ENCODE measurements at places on chromosomes 2 and 18.

DNA sequence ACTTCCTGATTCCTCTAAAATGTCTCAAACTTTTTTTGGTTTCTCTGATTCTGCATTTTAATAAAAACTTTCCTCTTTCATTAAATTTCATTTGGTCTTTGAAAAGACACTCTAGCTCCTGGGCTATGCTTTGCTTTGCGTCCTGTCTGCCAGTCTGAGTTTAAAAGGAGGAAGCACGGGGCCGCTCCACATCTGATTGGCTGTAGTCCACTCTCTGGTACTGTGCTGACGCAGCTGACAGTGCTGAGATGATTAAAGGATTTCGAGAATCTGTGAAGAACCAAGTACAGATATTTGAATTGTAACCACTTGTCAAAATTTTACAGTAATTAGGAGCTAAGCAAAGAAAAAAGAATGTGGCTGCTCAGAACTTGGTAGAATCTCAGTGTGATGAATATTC, 199.6 kb upstream of the HNMT start:
- DNase-seq = no peak
- H3K36me3 ChIP-seq = no peaks in the 10 kb centered on the region
- no peaks in the 10 kb centered on the region for H3K4me1 ChIP-seq

- H3K4me1 ChIP-seq = peaks cover 21% of the 10 kb centered on the region
- H3K27me3 ChIP-seq = peaks cover 4% of the 10 kb centered on the region
- H3K36me3 ChIP-seq = no peaks in the 10 kb centered on the region
- H3K4me3 ChIP-seq = no peak overlapping the region
- peak; percentile 38 for DNase-seq
- H3K27ac ChIP-seq = no peak overlapping the region
These were observed 104.2 kb downstream of the TGIF1 start for GRCh38 chr18:3554091-3554601.

DNA sequence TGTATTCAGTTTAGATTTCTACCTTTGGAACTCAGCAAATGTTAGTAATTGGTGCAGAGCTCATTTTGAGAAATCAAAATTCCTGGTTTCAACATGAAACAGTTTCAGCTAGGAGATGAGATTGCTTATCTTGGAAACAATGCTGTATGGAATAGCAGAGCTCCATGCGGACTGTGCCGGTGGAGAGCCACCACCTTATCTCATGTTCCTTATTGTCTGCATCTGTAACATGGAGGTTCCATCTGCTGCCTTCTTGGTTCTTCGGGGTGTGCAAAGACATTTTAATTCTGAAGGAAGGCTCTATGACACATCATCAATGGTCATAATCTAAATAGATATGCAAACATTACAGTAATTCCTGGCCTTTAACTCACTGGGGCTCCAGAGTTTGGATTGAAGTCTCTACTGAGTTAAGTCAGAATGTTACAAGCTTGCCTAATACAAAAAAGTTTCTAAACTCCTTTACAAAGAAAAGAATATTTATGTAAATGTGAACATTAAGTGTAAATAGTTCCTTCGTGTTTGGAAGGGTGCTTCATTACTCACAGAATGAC, 65.3 kb downstream of the PRKRA start:
- H3K4me1 ChIP-seq = peaks cover 5% of the 10 kb centered on the region
- H3K27me3 ChIP-seq = no peaks in the 10 kb centered on the region
- DNase-seq = no peak
- H3K4me3 ChIP-seq = no peak overlapping the region
- no peak overlapping the region for H3K27ac ChIP-seq
- H3K36me3 ChIP-seq = peaks cover 43% of the 10 kb centered on the region

DNA sequence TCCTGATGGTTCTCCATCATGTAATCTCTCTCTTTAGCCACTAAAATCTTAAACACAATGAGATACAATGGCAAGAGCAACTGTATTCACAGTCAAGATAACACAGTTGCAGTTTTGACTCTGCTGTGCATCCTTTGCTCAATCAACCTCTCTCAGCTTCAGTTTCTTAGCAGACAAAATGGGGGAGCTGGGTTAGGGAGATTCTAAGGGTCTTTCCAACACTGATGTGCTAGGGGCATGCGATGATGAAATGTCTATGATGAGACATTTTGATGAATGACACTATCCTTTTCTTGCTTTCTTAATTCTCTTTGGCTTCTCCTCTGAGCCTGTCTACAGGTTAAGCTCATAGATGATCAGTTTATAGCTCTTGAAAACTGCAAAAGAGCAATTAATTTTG, 1.1 kb downstream of the SERPINB10 start:
- H3K4me3 ChIP-seq = no peak overlapping the region
- peaks cover 29% of the 10 kb centered on the region for H3K4me1 ChIP-seq
- no peak overlapping the region for H3K27ac ChIP-seq
- peaks cover 3% of the 10 kb centered on the region for H3K27me3 ChIP-seq
- H3K36me3 ChIP-seq = no peaks in the 10 kb centered on the region
- DNase-seq = no peak

- no peaks in the 10 kb centered on the region for H3K27me3 ChIP-seq
- no peak for DNase-seq
- no peak overlapping the region for H3K4me3 ChIP-seq
- peaks cover 31% of the 10 kb centered on the region for H3K4me1 ChIP-seq
- peak overlapping the region; percentile 71 for H3K27ac ChIP-seq
These were observed 239.2 kb upstream of the DOK6 start for GRCh38 chr18:69161383-69162028.

DNA sequence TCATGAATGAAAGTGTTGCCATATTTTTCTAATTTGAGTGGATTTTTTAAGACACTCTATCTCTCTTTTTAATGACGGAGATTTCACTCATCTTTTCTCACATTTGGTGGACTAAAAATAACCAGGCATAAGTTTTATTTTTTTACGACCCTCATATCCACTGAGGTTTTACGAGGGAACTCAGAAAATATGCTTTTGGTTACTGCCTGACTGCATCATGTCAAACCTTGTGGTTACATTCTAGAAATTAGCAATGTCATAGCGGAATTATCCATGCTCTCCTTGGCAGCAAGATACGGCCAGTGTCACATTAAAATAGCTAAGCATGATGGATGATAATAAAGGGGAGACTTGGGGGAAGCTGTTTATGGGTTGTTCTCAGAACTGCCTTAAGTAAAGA, 428.6 kb upstream of the FSHR start:
- no peaks in the 10 kb centered on the region for H3K4me1 ChIP-seq
- peaks cover 3% of the 10 kb centered on the region for H3K27me3 ChIP-seq
- H3K36me3 ChIP-seq = no peaks in the 10 kb centered on the region
- no peak overlapping the region for H3K4me3 ChIP-seq

GRCh38 chr2:236956641-236957040, 129.0 kb upstream of the COPS8 start:
- H3K27me3 ChIP-seq = peaks cover 4% of the 10 kb centered on the region
- peaks cover 31% of the 10 kb centered on the region for H3K4me1 ChIP-seq
- no peak overlapping the region for H3K27ac ChIP-seq
- H3K4me3 ChIP-seq = no peak overlapping the region
- peaks cover 21% of the 10 kb centered on the region for H3K36me3 ChIP-seq

- DNase-seq = no peak
- no peak overlapping the region for H3K4me3 ChIP-seq
- H3K36me3 ChIP-seq = peaks cover 66% of the 10 kb centered on the region
- no peak overlapping the region for H3K27ac ChIP-seq
- peaks cover 12% of the 10 kb centered on the region for H3K4me1 ChIP-seq
These were observed 178.7 kb downstream of the SRBD1 start for GRCh38 chr2:45432406-45432805.

GRCh38 chr18:47410139-47410538, 158.7 kb upstream of the SKOR2 start:
- peaks cover 37% of the 10 kb centered on the region for H3K27me3 ChIP-seq
- H3K4me1 ChIP-seq = no peaks in the 10 kb centered on the region
- no peak for DNase-seq
- no peaks in the 10 kb centered on the region for H3K36me3 ChIP-seq
- H3K27ac ChIP-seq = no peak overlapping the region

GRCh38 chr18:63909870-63910269, 2.1 kb downstream of the SERPINB10 start:
- H3K27ac ChIP-seq = no peak overlapping the region
- H3K27me3 ChIP-seq = peaks cover 3% of the 10 kb centered on the region
- H3K4me3 ChIP-seq = no peak overlapping the region
- no peak for DNase-seq
- H3K36me3 ChIP-seq = no peaks in the 10 kb centered on the region
- H3K4me1 ChIP-seq = peaks cover 25% of the 10 kb centered on the region

DNA sequence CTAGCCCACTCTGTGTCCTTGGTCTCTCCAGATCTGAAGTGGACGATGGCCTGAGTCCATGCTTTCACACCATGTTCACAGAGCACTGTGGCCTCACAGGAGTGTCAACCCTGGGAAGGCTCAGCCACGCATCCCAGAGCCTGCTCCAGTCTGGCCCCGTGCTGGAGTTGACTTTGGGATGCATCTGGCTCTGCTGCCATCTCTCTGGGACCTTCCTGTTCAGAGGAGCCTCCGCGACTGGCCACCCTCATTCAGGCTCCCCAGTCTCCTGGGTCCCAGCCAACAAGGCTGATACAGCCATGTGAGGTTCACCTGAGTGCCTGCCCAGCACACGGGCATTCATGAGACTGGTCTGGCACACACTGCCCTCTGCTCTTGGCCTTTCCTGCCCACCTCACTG, 199.7 kb upstream of the RAB6C start:
- DNase-seq = no peak
- H3K4me1 ChIP-seq = peaks cover 39% of the 10 kb centered on the region
- H3K27me3 ChIP-seq = peaks cover 17% of the 10 kb centered on the region
- no peak overlapping the region for H3K27ac ChIP-seq
- no peak overlapping the region for H3K4me3 ChIP-seq

GRCh38 chr2:54267577-54267976, 11.5 kb upstream of the TSPYL6 start:
- DNase-seq = no peak
- H3K36me3 ChIP-seq = peaks cover 20% of the 10 kb centered on the region
- H3K27ac ChIP-seq = no peak overlapping the region
- peaks cover 2% of the 10 kb centered on the region for H3K27me3 ChIP-seq

DNA sequence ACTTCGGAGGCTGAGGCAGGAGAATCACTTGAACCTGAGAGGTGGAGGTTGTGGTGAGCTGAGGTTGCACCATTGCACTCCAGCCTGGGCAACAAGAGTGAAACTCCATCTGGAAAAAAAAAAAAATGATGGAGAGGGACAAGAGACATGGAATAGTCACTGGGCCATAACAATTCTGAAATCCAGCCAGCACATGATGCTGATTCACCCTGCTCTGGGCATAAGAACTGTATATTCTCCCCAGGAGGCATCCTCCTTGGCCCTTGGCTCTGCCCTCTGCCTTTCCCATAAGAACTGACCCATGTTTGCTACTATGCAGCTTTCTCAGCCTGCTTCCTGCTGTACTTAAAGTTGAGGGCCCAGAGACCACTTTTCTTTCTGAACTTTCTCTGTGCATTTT, 297.7 kb downstream of the GBX2 start:
- peaks cover 34% of the 10 kb centered on the region for H3K4me1 ChIP-seq
- H3K27ac ChIP-seq = no peak overlapping the region
- peaks cover 39% of the 10 kb centered on the region for H3K36me3 ChIP-seq
- peaks cover 3% of the 10 kb centered on the region for H3K27me3 ChIP-seq

GRCh38 chr2:36392571-36393255, 37.1 kb downstream of the CRIM1 start:
- no peak for DNase-seq
- no peak overlapping the region for H3K27ac ChIP-seq

DNA sequence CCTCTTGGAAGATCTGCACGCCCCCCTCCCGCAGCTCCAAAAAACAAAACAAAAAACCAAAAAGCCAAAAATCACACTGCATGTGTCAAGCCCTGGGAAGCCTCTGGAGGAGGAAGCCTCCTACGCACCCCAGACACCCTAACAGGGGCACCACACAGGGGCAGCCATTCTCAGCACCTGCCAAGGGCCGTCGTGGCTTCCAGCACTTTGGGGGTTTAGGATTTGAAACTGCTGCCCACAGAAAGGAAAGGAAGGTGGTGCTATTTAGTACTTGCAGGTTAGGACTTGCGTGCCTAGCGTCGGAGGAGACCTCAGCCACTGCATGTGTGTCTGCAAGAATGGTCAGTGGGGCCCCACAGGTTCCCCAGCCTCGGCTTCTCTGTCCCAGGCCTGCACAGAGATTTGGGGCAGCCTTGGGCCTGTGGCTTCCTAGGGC, 419 bp upstream of the GPR55 start:
- H3K27ac ChIP-seq = no peak overlapping the region
- no peak for DNase-seq
- no peak overlapping the region for H3K4me3 ChIP-seq
- H3K27me3 ChIP-seq = no peaks in the 10 kb centered on the region
- H3K36me3 ChIP-seq = no peaks in the 10 kb centered on the region

DNA sequence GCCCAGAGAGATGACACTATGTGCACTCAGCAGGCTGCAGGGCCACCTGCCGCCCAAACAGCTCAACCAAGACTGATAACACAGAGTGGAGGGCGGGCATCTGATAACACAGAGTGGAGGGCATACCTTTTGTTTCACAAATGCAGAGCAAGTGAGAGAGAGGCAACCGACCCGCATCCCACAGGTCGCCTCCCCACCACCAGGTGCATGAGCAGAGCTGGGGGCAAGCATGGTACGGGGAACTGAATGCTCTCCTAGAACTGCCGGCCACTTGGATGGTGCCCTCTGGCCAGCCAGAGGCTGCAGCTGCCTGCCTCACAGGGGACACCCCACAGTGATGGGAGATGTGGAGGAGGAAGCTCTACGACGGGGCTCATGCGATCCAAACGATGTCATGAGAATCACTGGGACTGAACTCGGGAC, 49.5 kb downstream of the ANO7 start:
- H3K27ac ChIP-seq = no peak overlapping the region
- H3K36me3 ChIP-seq = peaks cover 87% of the 10 kb centered on the region
- no peaks in the 10 kb centered on the region for H3K27me3 ChIP-seq
- H3K4me3 ChIP-seq = no peak overlapping the region
- peaks cover 5% of the 10 kb centered on the region for H3K4me1 ChIP-seq

- no peak for DNase-seq
- H3K27ac ChIP-seq = peak overlapping the region; percentile 3
- no peaks in the 10 kb centered on the region for H3K36me3 ChIP-seq
- H3K4me3 ChIP-seq = no peak overlapping the region
These were observed 77.3 kb upstream of the RPL31 start for GRCh38 chr2:100924520-100925451.

GRCh38 chr2:28361991-28362710, 30.5 kb upstream of the FOSL2 start:
- H3K36me3 ChIP-seq = no peaks in the 10 kb centered on the region
- H3K27ac ChIP-seq = no peak overlapping the region
- peaks cover 83% of the 10 kb centered on the region for H3K4me1 ChIP-seq
- H3K27me3 ChIP-seq = peaks cover 16% of the 10 kb centered on the region

GRCh38 chr2:179377296-179377695, 112.7 kb upstream of the SESTD1 start:
- H3K27ac ChIP-seq = no peak overlapping the region
- DNase-seq = no peak
- H3K36me3 ChIP-seq = no peaks in the 10 kb centered on the region
- no peaks in the 10 kb centered on the region for H3K27me3 ChIP-seq

DNA sequence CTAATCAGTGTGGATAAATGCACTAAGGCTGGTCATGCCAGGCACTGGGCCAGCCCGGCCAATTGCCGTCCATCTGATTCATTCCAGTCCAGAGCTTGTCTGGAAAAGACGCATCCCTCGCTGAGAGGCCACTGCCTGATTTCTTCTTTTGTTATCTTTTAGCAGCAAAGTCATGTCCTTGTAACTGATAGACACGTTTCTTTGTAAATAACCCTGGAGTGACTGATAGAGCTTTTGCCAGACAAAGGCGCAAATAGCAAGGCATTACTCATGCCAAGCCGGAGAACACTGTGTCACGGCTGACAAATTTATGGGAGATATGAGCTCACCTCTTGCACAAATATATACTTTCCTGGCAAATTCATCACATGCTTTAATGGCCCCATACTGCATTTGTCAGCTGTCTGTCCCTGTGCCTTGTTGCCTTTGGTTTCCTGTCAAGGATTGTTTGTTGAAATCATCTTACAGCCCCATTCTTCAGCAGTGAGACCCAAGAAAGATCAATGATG, 164.4 kb downstream of the ETAA1 start:
- no peaks in the 10 kb centered on the region for H3K36me3 ChIP-seq
- DNase-seq = no peak
- H3K27me3 ChIP-seq = no peaks in the 10 kb centered on the region
